ENCODE measurements at places on chromosomes 11 and 22.
A peak's percentile ranks its signal among the peaks of the same experiment; 100 is the strongest.

- DNase-seq, result no peak
Measured at GRCh38 chr11:67500831-67501715, 4.1 kb downstream of the PITPNM1 start.

DNA sequence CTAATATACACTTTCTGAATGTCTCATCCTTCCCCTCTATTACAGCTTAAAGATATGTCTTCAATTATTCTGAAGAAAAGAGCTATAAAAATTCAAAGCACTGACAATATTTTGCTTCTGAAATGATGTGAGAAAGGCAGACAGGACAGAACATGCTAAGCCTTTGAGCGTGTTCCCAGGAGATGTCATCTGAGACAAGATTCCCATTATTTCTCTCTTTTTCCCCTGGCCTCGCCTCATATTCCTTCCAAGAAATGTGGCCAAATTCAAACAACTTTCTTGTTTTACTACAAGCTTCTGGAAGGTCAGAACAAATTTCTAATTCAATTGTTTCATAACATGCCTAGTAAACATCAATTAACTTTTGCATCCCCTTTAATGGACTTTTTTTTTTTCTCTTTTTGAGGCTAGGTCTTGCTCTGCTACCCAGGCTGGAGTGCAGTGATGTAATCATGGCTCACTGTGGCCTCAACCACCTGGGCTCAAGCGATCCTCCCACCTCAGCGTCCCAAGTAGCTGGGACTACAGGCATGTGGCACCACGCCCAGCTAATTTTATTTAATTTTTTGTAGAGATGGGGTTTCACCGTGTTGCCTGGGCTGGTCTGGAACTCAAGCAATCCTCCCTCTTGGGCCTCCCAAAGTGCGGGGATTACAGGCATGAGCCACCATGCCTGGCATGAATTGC, 37.1 kb upstream of the NFRKB start:
- no peak for DNase-seq

DNA sequence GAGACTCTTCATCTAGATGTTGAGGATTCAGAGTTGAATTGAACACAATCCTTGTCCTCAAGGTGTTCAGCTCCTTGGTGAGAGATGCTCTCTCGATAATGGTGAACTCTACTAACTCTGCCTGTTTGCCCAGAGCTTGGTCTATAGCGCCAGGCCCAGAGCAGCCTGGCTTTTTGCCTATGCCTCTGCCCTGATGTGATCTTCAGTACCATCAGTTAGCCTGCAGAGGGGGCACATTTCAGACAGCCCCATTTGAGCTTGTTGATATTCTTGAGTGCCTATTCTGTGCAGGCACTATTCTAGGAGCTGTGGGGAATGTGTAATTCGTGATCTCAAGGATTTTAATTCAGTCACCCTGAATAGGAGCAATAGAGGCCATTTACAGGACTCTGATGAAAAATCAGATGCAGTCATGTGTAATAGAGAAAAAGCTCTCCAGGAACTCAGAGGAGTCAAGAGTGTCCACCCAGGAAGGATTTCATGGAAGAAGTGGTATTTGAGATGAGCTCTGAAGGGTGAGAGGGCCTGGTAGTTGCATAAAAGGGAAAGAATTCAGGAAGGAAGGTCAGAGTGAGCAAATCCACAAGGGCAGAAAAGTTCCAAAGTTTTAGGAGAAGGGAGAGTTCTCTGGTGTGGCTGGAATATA, 19.3 kb downstream of the GTPBP1 start:
- peak; percentile 20 for DNase-seq

DNA sequence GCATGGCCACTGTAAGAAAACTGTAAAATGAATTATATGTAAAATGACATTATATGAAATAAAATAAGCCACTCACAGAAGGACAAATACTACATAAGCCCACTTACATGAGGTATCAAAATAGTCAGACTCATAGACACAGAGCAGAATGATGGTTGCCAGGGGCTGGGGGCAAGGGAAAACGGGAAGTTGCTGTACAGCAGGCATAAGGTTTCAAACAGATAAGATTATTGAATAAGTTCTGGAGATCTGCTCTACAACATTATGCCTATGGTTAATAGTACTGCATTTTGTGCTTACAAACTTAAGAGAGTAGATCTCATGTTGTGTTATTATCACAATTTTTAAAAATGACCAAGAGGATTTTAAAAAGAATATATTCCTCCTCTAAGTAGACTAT, 32.7 kb upstream of the HEPHL1 start:
- no peak for DNase-seq

DNA sequence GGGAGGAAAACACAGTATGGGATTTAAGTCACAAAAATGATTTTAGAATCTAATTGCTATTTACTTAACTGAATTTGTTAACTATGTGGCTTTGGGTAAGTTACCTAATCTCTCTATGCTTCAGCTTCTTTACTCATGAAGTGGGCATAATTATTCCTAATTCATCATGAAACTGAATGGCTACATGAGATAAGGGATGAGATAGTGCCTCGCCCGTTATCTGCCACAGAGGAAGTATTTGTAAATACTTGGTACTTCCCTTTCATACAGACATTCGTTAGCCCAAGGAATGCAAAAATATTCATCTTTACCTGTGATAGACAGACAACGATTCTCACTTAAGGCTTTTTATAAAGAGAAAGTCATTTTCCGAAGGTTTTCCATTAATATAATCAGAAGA, 221.2 kb upstream of the BLID start:
- no peak for DNase-seq

DNA sequence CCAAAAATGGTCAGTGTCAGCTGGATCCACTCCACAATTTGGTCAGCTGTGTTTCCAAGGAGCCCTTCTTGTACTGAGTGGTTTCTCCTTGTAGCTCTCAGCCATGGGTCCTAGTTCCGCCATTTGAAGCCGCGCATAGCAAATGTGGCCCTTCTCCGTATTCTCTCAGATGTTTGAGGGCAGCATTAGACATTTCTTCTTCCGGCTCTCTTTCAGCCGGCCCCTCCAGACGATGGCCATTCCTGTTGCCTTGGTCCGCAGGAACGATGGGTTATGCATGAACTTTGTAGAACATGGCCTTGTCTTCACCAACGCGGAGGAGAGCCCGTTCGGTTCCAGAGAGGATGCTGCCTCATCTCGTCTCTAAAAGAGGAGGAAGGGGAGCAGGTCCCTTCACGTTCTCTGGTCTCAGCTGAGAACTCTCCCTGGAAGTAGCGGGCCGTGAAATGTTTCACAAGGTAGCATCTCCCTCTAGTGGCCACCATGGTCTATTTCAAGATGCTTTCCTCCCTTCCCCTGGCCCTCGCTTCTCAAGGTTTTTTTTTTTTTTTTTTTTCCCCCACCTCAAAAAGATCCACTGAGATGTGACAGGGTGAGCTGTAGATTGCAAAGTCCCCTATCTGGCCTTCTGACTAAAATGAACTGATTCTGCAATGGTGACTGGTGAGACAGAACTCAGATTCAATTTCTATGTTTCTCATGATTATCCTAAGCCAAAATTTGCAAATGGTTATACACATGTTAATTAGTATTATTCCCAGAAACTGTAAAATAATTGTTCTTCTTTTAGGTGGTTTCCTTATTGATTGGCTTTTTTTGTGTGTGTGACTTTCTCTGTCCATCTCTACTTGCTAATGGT, 19.8 kb upstream of the PLET1 start:
- peak; percentile 17 for DNase-seq
